Parietal lobe (tissue), 2 donors: ENCODE measurements at places on chromosomes 11 and 22. TPM values are rescaled to one million over a fixed set of nuclear protein-coding genes. Genes with fewer than 3 reads are reported as not detected.

TECTA gene
- 8.1 TPM for total RNA-seq

TMEM121B gene
- 16.6 TPM for total RNA-seq

SORL1 gene
- 116 TPM for total RNA-seq

KCNQ1 gene
- not detected for total RNA-seq

UBE4A gene
- 59.5 TPM for total RNA-seq

CARD10 gene
- total RNA-seq, result 2.2 TPM

MYEOV gene
- not detected for total RNA-seq

NXPE1 gene
- total RNA-seq, result not detected

PGA5 gene
- not detected for total RNA-seq

SMC1B gene
- not detected for total RNA-seq

MYO18B gene
- 0.31 TPM for total RNA-seq

KIF18A gene
- 8.1 TPM for total RNA-seq

AKIP1 gene
- 24.7 TPM for total RNA-seq

PNPLA5 gene
- not detected for total RNA-seq

CHADL gene
- total RNA-seq, result 3.4 TPM

TMPRSS13 gene
- 0.63 TPM for total RNA-seq

DEFB131B gene
- not detected for total RNA-seq

PDE3B gene
- total RNA-seq, result 52.0 TPM

DNHD1 gene
- total RNA-seq, result 18.5 TPM

KLHL35 gene
- 36.0 TPM for total RNA-seq

GCAT gene
- total RNA-seq, result 7.5 TPM

ARHGAP8 gene
- 4.7 TPM for total RNA-seq

RGL4 gene
- not detected for total RNA-seq

EIF3D gene
- total RNA-seq, result 179 TPM

RBMXL2 gene
- total RNA-seq, result 0.31 TPM

FAM180B gene
- total RNA-seq, result not detected

CASP5 gene
- not detected for total RNA-seq

RFPL3 gene
- total RNA-seq, result not detected

NDUFV1 gene
- total RNA-seq, result 174 TPM

KCNJ5 gene
- 0.63 TPM for total RNA-seq

OR8G5 gene
- total RNA-seq, result not detected

MRGPRX4 gene
- not detected for total RNA-seq

SPON1 gene
- total RNA-seq, result 53.5 TPM

OR6A2 gene
- 2.2 TPM for total RNA-seq

TSSK2 gene
- total RNA-seq, result not detected

FAT3 gene
- 291 TPM for total RNA-seq

NXPE2 gene
- total RNA-seq, result 0.94 TPM

KRTAP5-11 gene
- not detected for total RNA-seq

SLCO2B1 gene
- total RNA-seq, result 16.9 TPM

CNGA4 gene
- total RNA-seq, result 0.63 TPM
